Central memory CD8-positive, alpha-beta T cell (primary cell): ENCODE measurements at places on chromosomes 11 and 22.

GRCh38 chr22:37953062-37953436, 352 bp downstream of the C22orf23 start:
- DNase-seq = no peak

DNA sequence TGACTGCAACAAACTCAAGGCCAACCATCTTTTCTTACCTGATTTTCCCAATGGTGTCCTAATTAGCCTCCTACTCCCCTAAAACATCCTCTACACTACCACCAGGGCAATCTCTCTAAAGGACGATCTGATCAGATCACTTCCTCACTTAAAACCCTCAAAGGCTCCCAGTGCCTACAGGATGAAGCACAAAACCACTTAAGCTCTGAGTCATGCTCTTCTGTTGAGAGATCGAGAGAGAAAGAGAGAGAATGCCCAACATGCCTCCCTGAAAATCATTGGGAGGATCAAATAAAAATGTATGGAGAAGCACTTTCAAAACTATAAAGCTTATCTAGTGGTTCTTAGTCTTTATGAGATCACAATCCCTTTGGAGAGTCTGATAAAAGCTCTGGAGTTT, 171.1 kb downstream of the CADM1 start:
- DNase-seq = no peak

DNA sequence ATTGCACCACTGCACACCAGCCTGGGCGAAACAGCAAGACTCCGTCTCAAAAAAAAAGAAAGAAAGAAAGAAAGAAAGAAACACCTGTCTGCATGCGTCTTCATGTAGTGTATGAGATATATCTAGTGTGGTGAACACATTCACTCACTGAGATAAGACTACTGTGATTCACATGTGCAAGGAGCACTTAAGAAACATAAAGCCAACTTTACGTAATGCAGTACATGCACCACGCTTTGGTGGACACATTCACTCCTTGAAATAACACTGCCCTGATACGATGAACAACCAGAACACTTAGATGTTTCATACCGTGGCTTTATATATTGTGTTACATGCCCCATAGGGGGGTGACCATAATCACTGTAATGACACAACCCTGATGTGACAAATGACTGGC, 96.0 kb downstream of the MICAL3 start:
- no peak for DNase-seq

GRCh38 chr11:66625041-66625751, 8.8 kb downstream of the RBM14 start:
- DNase-seq = no peak

DNA sequence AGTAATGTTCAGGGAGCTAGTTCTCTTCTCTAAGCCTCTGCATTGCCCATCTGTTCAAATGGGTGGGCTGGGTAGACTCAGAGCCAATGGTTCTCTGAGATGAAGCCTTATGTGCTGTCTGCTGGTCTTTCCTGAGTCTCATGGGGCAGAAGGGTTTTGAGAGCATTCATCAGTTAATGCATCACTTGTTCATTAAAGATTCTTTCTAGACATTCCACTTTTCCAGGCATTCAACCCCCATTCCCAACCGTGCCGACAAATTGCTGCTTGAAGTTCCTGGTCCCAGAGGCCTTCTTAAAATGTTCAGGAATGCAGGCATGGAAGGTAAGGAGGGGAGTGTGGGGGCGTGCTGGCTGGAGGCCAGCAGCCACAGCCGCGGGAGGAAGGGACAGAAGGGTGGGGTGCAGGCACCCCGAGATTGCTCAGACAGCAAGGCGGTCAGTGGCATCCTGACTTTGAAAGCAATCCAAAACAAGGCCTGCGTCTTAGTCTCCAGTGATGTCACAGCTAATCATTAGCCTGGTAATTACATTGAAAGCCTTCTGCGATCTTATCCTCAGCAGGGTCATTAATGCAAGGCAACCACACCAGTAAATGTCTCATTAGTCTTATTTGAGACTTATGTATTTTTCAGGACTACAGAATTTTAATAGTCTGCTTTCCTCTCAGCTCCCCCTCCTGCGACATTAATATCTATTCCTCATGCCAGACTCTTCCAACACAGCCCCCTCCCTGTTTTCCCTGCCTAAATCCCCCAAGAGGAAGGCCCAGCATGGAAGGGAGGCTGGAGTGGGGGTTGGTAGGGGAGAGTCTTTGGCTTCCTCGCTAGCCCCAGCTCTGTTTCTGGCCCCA, 328.8 kb downstream of the MIAT start:
- DNase-seq = no peak

- no peak for DNase-seq
These were observed 17.2 kb upstream of the UVRAG start for GRCh38 chr11:75797792-75798191.

GRCh38 chr11:13357232-13357631, 79.6 kb downstream of the BMAL1 start:
- DNase-seq = no peak

GRCh38 chr11:92556431-92556830, 331.8 kb downstream of the FAT3 start:
- no peak for DNase-seq

GRCh38 chr11:78763664-78764063, 189.0 kb upstream of the NARS2 start:
- no peak for DNase-seq

DNA sequence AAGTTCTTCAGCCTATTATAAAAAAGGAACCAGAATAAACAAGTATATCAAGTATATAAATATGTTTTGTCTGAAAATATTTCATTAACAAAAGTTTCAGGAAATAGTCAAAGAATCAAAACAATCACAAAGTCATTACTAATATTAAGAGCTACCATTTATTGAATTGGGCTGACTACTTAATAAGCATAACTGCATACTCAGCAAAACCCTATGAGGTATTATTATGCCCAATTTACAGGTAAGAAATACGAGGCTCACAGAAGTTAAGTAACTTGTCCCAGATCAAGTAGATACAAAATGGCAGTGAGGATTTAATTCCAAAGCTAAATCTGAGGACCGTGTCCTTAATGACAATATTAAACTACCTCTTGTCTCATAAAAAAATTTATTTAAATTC, 52.2 kb downstream of the EIF3M start:
- DNase-seq = no peak

DNA sequence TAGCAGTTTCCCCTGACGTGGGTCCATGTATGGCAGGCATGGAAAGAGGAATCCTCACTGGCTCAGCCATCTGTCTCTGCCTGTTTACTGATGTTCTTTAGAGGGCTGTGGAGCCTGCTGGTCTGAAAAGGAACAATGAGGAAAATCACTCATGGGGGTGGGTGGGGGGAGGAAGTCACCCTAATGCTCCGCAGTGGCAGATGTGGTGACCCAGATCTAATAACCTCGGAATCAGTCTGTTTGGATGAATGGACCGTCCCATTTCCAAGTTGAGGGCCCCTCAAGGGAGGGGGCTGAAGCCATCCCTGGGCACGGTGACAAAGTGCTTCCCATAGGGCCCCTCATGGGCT, 4.4 kb downstream of the BCR start:
- DNase-seq = no peak

- DNase-seq = no peak
These were observed 3.2 kb downstream of the NELL1 start for GRCh38 chr11:20672575-20672974.

DNA sequence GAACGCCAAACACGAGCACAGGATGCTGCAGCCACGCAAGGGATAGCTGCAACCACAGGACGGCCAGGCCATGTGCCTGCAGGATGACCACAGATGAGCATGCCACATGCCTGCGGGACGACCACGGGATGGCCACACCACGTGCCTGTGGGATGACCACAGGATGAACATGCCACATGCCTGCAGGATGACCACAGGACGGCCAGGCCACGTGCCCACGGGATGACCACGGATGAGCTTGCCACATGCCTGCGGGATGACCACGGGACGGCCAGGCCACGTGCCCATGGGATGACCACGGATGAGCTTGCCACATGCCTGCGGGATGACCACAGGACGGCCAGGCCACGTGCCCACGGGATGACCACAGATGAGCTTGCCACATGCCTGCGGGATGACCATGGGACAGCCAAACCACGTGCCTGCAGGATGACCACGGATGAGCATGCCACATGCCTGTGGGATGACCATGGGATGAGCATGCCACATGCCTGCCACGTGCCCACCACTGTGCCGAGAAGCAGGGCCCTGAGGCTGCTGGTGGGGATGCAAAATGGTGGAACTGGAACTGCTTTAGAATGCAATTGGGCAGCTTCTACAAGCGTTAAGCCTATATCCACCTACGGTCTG, 12.8 kb upstream of the MOB2 start:
- DNase-seq = no peak

DNA sequence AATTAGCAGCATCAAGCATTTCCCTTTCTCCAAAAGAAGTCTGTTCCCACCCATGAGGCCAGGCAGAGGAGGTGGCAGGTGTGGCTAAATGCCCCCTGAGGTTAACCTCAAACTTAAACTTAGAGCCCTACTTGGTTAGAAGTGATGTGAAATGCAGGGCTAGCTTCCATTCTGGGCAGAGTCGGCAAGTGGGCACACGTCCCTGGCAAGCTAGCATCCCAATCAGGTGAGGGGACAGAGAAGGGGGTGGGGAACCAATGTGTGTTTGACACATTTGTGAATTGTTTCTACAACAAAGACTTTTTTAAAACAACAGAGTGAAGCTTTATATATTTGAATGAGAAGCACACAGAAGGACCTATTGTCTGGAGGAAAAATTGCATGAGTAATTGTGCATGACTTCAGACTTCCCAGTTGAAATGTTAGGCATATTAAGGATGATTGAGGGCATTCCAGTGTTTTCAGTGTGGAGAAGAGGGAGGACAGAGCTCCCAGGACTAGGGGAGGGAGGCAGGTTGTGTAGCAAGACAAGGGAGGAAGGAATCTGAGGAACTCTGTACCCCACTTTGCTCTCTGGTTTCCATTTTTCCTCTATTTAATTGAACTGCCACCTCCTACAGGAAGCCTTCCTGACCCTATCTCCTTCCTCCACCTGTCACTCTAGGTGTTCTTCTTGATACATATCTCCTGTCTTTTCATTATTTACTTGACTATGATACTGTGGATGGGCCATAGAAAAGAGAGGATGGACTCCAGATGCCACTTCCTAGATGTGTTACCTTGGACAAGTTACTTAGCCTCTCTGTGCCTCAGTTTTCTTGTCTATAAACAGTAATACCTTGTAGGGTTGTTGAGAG, 83.3 kb upstream of the PICALM start:
- DNase-seq = no peak

- DNase-seq = no peak
These were observed 23.3 kb upstream of the OR9Q2 start for GRCh38 chr11:58165504-58166106.

DNA sequence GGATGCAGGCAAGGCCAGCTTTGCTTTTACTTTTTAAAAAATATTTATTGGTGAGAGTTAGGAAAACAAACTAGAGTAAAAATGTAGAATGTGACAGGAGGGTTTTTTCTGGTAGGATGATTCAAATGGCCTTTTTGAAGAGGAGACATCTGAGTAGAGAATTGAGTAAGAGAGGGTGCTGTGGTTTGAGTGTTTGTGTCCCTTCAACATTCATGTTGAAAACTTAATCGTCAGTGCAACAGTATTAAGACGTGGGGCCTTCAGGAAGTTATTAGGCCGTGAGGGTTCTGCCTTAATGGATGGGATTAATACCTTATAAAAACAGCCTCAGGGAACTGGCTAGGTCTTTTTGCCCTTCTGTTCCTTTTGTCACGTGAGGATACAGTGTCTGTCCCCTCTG, 288.8 kb upstream of the C11orf87 start:
- no peak for DNase-seq

DNA sequence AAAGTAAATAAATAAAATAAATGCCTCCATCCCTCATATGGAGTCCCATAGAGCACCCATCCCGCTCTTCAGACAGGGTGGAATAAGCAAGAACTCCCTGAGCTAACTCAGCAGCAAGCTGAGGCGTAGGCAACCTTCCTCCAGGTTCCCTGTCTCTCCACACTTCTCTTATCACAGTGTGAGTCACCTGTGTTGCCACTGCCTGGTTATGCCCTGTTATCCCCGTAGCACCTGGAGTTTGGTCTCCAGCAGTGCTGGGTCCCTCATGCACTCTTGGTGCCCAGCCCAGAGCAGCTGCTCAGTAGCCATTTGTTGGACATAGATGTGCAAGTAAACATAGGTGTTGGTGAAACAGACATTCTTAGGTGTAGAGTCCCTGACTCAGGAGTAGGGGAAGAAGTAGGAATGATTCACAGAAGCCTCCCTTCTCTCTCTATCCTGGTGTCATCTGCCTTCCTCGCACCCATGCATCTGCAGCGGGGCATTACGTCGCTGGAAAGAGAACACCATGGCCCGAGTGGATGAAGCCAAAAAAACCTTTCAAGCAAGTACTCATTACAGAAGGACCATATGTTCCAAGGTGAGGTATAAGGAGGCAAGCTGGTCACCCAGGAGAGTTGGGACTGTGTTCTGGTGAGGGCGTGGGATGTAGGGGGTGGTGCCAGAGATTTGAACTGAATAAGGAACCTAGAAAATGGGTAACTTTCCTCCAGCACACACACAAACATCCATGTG, 56.0 kb downstream of the PISD start:
- DNase-seq = no peak

DNA sequence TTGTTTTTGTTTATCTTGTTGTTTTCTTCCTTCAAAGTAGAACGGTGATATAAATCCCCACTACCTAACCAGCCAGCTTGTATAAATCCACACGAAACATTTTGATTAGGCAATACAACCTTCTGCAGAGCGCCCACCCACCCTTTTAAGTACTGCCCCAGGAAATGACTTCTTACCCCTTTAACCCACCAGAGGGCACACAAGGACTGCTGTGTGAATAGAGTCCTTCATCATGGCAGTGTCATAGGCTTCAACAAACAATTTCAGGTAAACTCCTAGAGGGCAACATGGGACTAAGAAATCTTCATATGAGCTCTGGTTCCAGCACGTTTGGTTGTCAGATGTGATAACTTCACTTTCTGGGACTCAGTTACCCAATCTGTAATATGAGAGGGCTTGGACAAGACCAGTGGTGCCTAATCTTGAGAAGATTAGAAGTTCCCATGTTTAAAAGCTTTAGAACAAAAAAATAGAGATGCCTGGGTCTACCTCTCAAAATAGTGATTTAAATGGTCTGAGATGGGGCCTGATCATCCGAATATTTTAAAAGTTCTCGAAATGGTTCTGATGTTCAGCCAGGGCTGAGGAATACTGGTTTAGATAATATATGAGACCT, 56.1 kb downstream of the PIWIL4 start:
- no peak for DNase-seq

GRCh38 chr11:59671471-59671870, 2.6 kb upstream of the PATL1 start:
- no peak for DNase-seq

GRCh38 chr11:73480677-73481076, 104.5 kb downstream of the RELT start:
- DNase-seq = no peak

GRCh38 chr11:104279587-104279986, 115.6 kb upstream of the PDGFD start:
- no peak for DNase-seq

GRCh38 chr11:123801765-123802164, 4.4 kb downstream of the OR6M1 start:
- DNase-seq = no peak

GRCh38 chr22:34972191-34972897, 93.6 kb upstream of the ISX start:
- no peak for DNase-seq
